RPMI8226 (cell line): ENCODE measurements at places on chromosomes 5 and 9.
A peak's percentile ranks its signal among the peaks of the same experiment; 100 is the strongest.

DNA sequence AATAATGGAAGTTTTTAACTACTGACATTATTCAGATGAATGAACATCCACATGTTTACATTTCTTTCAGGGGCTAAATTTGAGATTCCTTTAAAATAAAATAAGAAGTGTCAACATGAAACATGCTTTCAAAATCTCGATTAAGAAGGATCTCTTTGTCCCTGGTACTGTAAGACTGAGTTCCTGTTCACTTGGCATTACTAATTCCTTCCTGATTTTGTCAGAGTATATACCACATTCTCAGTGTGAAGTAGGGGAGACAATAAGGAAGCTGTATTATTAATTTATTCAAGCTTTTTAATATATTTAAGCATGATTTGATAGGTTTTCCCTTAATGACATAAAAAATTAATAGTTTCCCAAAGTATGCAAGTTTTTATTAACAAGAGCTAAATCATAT, 81.5 kb upstream of the GRHPR start:
- DNase-seq: no peak

DNA sequence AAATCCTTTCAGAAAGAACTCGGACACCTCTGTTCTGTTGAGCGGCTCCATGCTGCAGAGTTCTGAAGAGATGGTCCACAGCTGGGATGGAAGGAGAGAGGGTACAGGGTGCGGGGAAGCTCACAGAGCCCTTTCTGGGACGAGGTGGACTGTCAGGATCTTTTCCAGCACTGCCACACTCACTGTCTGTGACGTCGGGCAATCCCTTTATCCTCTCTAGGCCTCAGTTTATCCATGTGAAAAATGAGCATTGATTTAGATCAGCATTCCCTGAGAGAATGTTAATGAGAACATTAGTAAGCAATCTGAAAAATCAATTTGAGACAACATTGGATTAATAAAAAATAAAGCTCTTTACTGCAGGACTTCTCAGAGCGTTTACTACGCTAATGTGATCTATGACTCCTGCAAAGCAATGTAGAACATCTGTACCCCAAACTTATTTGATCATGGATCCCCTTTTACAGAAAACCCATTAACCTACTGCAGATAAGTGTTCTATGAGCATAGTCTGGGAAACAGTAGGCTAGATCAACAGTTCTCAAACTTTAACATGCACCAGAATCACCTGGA, at the start of gene OR13J1:
OR13J1 (minus strand) TSS at position 51 of the 573 bp plus-strand sequence; CDS start at position 51, 0 bp downstream.
- DNase-seq: no peak

- no peak for DNase-seq
These were observed 139.4 kb downstream of the GNAQ start for GRCh38 chr9:77892171-77892570.

DNA sequence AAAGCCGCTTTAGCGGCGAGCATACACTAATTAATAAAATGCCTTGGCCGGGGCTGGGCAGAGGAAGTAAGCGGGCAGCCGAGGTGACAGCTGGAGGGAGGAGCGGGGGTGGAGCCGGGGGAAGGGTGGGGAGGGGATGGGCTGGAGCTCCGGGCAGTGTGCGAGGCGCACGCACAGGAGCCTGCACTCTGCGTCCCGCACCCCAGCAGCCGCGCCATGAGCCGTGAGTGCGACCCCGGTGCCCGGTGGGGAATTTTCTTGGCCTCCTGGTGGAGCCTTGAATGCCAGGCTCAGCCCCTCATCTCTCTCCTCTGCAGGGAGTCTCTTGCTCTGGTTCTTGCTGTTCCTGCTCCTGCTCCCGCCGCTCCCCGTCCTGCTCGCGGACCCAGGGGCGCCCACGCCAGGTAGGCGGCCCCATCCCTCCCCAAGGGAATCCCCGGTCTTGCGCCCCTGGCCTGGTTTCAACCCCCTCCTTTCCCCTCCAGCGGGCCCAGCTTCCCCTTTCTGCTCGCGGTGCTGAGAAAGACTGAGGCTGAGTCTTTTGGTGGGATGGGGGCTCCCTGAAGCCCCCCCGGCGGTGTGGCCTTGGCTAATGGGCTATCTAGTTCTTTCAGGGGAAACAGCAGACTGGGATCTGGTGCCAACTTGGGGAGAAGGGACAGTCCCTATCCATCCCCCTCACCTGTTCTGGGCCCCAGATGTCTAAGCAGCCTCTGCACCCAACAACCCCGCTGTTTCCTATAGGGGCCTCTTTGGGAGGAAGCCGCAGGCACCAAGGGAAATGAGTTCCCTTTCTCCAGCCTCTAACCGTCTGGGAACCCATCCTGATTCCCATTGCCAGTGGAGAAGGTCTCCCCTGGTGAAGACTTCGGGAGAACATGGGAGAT, at the start of gene PTGS1:
PTGS1 (plus strand) TSS at position 156 of the 887 bp plus-strand sequence; CDS start at position 217, 61 bp downstream.
- DNase-seq: peak; percentile 80

DNA sequence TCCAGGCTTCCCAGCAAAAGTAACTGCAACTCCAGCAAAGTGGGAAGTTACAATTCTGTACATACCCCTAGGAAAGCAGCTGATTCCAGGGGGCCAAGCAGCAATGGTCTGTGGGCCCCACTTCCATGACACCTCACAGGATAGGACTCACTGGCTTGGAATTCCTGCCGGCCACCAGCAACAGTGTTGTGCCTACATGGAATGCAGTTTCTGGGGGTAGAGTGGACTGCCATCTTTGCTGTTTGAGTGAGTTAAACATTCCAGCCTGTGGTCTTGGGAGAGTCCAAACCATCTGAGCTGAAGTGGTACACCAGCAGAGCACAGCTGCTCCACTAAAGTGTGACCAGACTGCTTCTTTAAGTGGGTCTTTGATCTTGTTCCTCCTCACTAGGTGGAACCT, 13.4 kb upstream of the FBN2 start:
- no peak for DNase-seq

DNA sequence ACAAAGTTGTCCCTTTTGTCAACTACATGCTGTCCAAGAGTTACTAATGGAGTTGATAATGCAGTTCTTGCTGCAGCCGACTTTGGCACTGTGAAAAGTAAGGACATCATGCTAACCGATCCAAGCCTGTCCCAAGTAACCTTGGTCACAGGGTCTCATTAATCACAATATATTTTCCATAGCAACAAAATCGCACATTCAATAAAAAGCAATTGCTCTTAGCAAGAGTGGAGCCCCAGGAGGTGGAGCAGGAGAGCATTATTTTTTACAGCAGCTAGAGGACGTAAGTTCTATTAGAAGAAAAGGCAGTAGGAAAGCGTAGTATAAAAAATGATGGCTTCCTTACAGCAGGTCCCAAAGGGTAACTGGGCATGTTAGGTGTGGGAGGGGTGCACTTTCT, 570.3 kb downstream of the EBF1 start:
- no peak for DNase-seq

GRCh38 chr5:156589946-156590216, 260.2 kb upstream of the PPP1R2B start:
- no peak for DNase-seq
